Cardiac muscle cell (in vitro differentiated cells and primary cell): ENCODE measurements at places on chromosomes 4 and X. TPM values are rescaled to one million over a fixed set of nuclear protein-coding genes. Genes with fewer than 3 reads are reported as not detected.

GRCh38 chr4:10773010-10773409 lies 88.4 kb upstream of the CLNK start:
- H3K36me3 ChIP-seq, result no peaks in the 10 kb centered on the region
- no peak overlapping the region for H3K4me3 ChIP-seq
- no peak for DNase-seq
- no peaks in the 10 kb centered on the region for H3K4me1 ChIP-seq
- H3K27ac ChIP-seq, result no peak overlapping the region

AFAP1 gene
- polyA plus RNA-seq, result 10.5 and 19.9 TPM in 2 replicates

TSPAN7 gene
- 41.4 and 50.9 TPM in 2 replicates for polyA plus RNA-seq

HTR2C gene
- 0.76 TPM in 1 of 2 replicates, not detected in the other for polyA plus RNA-seq

DNA sequence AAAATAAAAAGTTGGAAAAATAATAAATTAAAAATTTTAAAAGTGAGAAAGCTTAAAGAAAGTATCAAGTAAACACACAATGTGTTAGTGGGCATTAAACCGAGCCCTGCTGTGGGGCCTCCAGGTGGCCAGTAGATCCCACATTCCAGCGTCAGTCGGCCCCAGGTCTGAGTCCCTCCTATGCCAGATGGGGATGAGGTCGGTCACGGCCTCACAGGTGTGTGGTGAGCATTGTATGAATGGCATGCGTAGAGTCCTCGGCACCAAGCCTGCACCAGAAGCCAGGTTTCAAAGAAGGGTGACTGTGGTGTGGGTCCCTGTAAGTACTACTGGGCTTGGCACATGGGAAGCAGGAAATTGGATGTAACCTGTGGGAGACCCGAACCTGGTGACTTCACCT lies 75.6 kb upstream of the MSX1 start:
- no peaks in the 10 kb centered on the region for H3K36me3 ChIP-seq
- DNase-seq, result no peak
- no peaks in the 10 kb centered on the region for H3K27me3 ChIP-seq

ZCCHC12 gene
- 1.1 and 1.3 TPM in 2 replicates for polyA plus RNA-seq

- no peak overlapping the region for H3K27ac ChIP-seq
- H3K36me3 ChIP-seq, result no peaks in the 10 kb centered on the region
- no peak for DNase-seq
Observed at GRCh38 chr4:138707746-138708677, 307.6 kb upstream of the NOCT start.

DOK7 gene
- polyA plus RNA-seq, result 13.7 and 14.4 TPM in 2 replicates
